ENCODE measurements at places on chromosomes 2 and 18.
A peak's percentile ranks its signal among the peaks of the same experiment; 100 is the strongest.

GRCh38 chr2:236338495-236339184 lies 74.4 kb upstream of the ASB18 start:
- DNase-seq = no peak

DNA sequence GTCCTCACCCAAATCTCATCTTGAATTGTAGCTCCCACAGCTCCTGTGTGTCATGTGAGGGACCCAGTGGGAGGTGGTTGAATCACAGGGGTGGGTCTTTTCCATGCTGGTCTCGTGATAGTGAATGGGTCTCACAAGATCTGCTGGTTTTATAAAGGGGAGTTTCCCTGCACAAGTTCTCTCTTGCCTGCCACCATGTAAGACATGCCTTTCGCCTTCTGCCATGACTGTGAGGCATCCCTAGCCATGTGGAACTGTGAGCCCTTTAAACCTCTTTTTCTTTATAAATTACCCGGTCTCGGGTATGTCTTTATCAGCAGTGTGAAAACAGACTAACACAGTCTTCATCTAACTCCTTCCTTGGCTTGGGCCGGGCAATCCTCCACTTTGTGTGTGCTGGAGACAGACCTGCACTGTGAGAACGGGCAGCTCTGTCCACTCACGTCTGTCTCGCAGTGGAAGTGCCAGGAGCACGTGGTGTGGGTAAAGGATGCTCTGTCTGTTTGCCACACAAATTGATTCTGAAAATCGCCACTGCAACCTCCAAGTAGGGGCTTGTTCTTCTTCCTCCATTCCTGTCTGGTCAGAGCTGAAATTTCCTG lies 47.6 kb upstream of the OTOS start:
- DNase-seq = no peak

DNA sequence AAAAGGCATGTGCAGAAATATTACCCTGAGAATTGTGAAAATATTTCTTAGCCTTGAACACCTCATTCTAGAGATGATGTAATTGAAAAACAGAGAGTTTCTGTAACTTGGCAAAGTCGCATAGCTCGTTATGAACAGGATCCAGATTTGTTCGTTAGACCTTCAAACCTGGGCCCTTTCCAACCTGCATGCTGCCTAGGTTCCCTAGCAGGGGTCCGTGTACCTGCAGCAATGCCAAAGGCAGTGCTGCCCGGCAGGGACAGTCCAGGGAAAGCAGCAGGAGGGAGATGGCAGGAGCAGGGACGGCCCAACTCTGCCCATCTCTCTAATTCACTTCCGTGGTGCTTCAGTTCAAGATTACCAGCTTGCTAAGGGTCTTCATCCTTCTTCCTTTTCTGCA lies 12.0 kb downstream of the PIEZO2 start:
- DNase-seq = no peak

- peak; percentile 92 for DNase-seq
Measured at GRCh38 chr18:22412176-22412911, 5.4 kb downstream of the CTAGE1 start.

DNA sequence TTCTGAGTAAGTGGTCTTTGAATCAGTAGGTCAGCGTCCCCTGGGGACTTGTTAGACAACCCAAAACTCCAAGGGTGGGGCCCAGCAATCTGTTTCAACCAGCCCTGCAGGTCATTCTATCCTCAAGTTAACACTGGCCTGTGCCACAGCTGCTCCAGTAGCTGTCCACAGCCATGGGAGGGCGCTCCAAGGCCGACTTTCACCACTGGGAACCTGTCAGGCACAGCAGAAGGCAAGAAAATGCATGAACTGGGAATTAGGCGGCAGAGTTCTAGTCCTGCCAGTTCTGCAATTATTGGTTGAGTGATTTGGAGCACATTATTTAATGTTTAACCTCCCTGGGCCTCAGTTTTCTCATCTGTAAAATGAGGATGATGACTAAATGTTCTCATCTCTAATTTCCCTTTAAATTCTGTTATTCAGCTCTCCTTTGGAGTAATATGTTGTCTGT lies 17.4 kb upstream of the MRPL33 start:
- DNase-seq = no peak

DNA sequence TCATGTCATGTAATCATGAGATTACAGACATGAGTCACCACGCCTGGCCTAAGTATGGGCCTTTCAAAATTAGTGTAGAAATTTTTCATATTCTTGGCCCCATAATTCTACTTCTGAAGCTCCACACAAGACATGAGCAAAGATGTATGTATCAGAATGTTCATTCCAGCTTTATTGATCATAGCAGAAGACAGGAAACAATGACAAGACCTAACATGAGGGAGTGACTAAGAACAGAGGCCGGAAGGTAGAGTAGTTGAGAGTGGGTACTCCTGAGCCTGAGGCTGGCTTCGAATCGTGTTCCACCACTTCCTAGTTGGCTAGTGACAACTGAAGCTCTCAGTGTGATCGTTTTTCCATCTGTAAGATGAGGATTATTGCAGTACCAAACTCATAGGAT lies 89.3 kb downstream of the ARMC9 start:
- no peak for DNase-seq

DNA sequence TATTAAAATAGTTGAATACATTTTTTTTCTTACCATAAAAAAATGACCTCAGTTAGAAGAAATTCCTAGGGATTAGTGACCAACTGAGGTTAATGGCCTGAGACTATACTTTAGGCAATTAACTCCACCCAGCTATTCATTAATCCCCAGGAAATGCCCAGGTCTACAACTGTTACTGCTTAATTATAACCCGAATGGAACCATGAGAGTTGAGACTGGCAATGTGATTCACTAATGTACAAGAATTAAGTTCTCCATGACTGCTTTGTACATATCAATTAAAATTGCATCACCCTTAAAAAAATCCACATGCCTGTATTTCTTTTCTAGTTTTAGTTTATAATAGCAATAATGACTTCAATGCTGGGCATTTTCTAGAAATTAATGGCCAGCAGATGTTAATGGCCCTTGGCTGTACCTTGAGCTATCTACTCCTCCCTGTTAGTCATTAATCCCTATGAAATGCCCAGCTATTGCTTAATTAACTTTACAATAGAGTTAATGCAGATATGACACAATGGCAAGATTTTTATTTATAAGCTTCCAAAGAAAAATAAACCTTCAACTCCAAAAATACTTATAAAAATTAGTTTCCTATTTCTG lies 44.1 kb downstream of the ERBB4 start:
- no peak for DNase-seq

- DNase-seq = no peak
Measured at GRCh38 chr2:74584088-74584645, 29.6 kb downstream of the DOK1 start.

DNA sequence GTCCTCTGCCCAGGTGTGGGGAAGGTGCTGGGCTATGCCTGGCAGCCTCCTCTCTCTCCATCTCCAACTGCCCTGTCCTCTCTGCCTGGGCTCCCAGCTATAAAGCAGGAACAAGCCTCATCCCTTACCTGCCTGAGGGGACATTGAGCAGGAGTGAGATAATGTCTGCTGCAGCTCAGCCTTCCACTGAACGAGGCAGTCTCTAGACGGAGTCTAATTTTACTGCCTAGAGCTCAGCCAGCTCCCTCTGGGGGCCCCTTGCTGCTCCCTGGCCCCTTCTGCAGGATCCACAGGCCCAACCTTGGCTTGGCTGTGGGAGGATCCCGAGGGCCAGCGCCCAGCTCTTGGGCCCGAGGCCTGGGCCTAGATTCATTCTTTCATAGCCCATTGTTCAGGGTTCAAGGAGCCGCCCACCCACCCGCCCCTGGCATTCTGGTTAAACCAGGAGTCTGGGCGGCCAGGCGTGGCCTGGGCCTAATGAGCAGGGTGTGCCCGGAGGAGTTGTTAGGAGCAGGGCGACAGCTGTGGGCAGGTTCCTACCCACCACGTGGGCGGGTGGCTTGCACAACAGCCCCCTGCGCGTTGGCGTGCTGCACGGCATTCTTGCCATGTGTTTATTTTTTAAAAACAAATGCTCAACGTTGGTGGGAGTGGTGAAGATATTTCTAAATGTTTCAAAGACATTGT lies 44.6 kb downstream of the FOSL2 start:
- no peak for DNase-seq

GRCh38 chr2:217258170-217258569 lies 398.3 kb upstream of the TNP1 start:
- DNase-seq = no peak

DNA sequence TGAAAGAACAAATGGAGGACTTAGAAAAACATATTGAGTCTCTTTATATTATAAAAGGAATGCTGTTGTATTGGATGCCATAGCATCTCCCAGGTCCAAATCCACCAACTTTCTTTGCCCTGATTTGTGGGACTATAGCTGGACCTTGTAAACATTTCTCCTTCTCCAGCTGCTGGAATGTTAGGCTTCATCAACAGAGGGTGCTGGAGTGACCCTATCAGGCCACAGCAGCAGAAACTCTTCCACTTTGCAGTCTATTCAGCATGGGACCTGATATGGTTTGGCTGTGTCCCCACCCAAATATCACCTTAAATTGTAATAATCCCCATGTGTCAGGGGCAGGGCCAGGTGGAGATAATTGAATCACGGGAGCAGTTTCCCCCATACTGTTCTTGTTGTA lies 138.4 kb upstream of the ARL4C start:
- DNase-seq = no peak

All from fibroblast of skin of left biceps (primary cell).